Purkinje cell (primary cell): ENCODE measurements at places on chromosomes 4 and X. TPM values are rescaled to one million over a fixed set of nuclear protein-coding genes. Genes with fewer than 3 reads are reported as not detected.

PGAM4 gene
- not detected in 2 replicates for polyA plus RNA-seq

NLRP2B gene
- polyA plus RNA-seq, result not detected in 2 replicates

MAGEB10 gene
- polyA plus RNA-seq, result not detected in 2 replicates

TGIF2LX gene
- polyA plus RNA-seq, result not detected in 2 replicates

RAB41 gene
- 0.69 TPM in 1 of 2 replicates, not detected in the other for polyA plus RNA-seq

CT45A9 gene
- polyA plus RNA-seq, result not detected in 2 replicates

MTTP gene
- 5.4 and 5.7 TPM in 2 replicates for polyA plus RNA-seq

APBB2 gene
- 18.8 and 26.5 TPM in 2 replicates for polyA plus RNA-seq

CLGN gene
- polyA plus RNA-seq, result 1.2 and 3.9 TPM in 2 replicates

DBET gene
- polyA plus RNA-seq, result not detected in 2 replicates

CSAG3 gene
- polyA plus RNA-seq, result not detected in 2 replicates

KCNIP4 gene
- 927 and 1,187 TPM in 2 replicates for polyA plus RNA-seq

GLRA2 gene
- polyA plus RNA-seq, result 0.18 and 0.97 TPM in 2 replicates

IRF2 gene
- polyA plus RNA-seq, result 19.1 and 39.8 TPM in 2 replicates

YIPF6 gene
- 39.6 and 50.8 TPM in 2 replicates for polyA plus RNA-seq

ACOT9 gene
- polyA plus RNA-seq, result 12.5 and 14.4 TPM in 2 replicates

SMPX gene
- 432 and 471 TPM in 2 replicates for polyA plus RNA-seq

GAR1 gene
- polyA plus RNA-seq, result 5.6 and 6.5 TPM in 2 replicates

ALAS2 gene
- not detected in 2 replicates for polyA plus RNA-seq

CTAG1A gene
- not detected in 2 replicates for polyA plus RNA-seq

STBD1 gene
- 0.16 TPM in 1 of 2 replicates, not detected in the other for polyA plus RNA-seq

XAGE5 gene
- not detected in 2 replicates for polyA plus RNA-seq

NLGN4X gene
- polyA plus RNA-seq, result 16.9 and 19.6 TPM in 2 replicates

SHROOM4 gene
- 0.07 TPM in 1 of 2 replicates, not detected in the other for polyA plus RNA-seq

SRP72 gene
- 117 and 156 TPM in 2 replicates for polyA plus RNA-seq

GK2 gene
- polyA plus RNA-seq, result not detected in 2 replicates

CPLX1 gene
- 6.8 and 7.8 TPM in 2 replicates for polyA plus RNA-seq
